Tibial nerve (tissue), 4 donors: ENCODE measurements at places on chromosomes 16 and 17.

DNA sequence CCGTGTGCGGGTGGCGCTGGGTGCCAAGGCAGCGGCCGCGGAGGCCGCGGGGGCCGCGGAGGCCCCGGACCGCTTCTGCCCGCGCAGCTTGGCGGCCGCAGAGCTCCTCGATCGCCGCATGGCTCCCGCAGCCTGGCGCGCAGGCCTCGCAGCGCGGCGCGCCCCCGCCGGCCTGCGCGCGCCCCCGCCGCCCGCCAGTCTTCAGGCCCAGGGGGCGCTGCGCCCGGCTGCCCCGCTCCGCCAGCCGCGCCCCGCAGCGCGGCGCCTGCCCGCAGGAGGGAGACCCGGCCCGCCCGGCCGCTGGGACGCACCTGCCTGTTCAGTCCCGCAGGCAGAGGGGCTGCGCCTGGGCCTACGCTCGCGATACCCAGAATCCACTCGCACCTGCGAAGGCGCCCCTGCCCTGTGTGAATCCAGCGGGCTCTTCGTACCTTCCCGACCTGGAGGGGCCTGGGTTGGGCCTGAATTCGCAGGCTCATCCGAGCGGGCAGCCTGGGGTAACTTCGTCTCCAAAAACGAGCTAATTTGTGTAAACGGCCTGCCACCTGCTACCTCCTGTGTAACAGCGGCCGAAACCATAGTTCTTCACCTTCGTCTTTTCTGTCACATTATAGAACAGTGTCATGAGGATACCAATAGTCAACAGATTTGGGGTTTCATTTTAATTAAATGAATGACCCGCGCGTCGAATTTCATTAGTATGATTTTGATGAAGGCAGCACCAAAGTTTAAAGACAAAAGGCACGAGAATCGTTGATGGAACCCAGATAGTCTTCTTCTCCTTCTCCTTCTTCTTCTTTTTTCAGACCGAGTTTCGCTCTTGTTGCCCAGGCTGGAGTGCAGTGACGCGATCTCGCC lies at the start of gene CENPV:
CENPV (minus strand) TSS at position 153 of the 858 bp plus-strand sequence; CDS start at position 120, 33 bp downstream.
- DNase-seq = no peak

- DNase-seq = no peak
Observed at GRCh38 chr16:519425-519824, 8.1 kb upstream of the CAPN15 start.

- DNase-seq = no peak
Observed at GRCh38 chr17:44842748-44843147, 4.9 kb upstream of the HIGD1B start.

DNA sequence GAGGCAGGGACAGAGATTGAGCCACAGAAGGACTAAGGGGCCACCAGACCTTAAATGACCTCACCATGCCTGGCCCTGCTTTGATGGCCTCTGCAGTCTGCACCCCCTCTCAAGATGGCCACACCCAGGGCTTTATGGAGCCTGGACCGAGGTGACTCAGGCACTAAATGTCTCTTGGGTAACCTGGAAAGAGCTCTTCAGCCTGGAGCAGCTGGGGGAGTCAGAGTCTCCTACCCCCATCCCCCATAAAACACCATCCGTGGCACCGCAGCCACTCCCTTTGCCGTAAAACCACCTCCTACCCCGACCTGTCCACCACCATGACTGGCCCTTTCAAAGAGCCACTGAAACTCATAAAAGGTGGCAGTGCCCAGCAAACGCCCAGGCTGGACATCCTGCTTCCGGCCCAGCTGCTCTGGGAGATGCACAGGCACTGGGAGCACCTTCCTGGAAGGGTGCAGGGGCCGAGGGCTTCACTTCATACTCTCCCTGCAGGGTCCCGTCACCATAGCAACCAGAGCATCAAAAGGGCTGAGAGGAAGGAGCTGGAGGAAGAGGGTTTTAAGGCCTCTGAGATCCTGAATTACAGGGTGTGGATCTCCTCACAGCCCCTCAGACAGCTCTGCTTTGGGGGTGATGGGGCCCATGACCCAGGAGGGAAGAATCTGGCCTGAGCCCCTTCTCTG lies 22.3 kb downstream of the FOXN1 start:
- DNase-seq = no peak

DNA sequence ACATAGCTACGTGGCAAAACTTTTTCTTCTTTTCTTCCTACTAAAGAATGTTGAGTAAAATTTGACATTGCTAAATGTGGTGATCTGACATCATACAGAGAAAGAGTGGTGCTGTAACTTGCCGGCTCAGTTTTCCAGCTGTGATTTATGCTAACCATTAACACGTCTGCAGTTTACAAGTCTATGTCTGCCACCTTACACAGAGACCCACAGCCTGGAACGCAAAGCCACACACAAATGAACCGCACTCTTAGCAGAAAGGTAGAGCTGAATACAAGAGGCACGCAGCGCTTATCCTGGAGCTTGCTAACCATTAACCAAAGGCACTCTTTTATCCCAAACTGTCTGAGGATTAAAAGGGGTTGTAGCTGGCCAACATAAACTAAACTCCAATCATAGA lies 31.9 kb downstream of the CACNG1 start:
- no peak for DNase-seq
